Ammon's horn (tissue), 1 donor: ENCODE measurements at places on chromosomes 4 and X.

- DNase-seq = no peak
Measured at GRCh38 chr4:16661813-16662212, 236.6 kb downstream of the LDB2 start.

- no peak for DNase-seq
Measured at GRCh38 chrX:150225266-150225665, 137.9 kb upstream of the MAMLD1 start.

GRCh38 chr4:1579001-1579900, 104.9 kb downstream of the FAM53A start:
- peak; percentile 38 for DNase-seq

DNA sequence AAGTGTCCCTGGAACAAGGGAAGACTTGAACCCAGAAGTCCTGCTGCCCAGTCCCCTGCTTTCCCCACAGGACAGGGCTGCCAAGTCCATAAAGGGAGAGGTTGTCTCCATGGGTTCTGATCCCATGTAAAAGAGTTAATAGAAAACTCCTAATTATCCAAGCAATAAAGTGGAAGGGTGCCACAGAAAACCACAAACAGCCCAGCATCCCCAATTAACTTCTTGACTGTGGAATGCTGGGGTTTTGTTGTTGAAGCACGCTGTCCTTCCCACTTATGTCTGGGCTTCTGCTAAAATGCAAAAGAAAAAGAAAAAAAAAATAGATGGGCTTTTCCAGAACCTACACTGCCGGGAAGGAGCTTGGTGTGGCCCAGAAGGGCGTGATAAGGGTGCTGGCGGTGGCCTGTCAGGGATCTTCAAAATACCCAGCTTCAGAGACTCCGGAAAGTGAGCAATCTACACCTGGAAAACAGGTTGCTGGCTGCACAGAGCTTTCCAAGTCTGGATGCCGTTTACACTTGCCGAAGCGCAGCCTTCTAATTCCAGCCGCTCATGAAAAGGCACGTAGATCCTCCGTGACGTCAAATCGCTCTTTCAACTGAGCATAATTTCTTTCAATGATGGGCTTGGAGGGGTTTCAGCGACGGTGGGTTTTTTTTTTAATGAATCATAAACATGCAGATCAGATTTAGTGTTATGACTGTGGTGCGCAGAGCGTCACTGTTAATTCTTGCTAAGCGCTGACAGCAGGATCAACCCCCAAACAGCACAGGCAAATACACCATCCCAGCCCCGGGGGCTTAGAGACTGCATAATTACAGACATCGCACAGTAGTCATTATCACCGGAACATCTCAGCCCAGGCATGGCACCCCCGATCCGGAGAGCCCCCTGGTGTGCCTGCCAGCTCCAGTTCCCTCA, 197.6 kb downstream of the BCOR start:
- DNase-seq = no peak

DNA sequence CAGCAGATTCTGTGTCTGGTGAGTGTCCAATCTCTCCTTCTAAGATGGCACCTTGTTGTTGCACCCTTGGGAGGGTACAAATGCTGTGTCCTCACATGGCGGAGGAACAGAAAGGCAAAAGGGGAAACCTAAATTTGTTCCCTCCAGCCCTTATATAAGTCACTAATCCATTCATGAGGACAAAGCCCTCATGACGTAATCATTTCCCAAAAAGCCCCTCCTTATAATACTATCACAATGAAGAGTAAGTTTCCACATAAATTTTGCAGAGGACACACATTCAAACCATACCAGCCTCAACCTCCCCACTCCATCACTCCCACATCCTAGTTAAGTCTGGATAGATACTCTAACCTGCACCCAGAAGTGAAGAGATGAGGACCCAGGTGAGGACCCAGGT, 63.1 kb downstream of the USP38 start:
- no peak for DNase-seq

DNA sequence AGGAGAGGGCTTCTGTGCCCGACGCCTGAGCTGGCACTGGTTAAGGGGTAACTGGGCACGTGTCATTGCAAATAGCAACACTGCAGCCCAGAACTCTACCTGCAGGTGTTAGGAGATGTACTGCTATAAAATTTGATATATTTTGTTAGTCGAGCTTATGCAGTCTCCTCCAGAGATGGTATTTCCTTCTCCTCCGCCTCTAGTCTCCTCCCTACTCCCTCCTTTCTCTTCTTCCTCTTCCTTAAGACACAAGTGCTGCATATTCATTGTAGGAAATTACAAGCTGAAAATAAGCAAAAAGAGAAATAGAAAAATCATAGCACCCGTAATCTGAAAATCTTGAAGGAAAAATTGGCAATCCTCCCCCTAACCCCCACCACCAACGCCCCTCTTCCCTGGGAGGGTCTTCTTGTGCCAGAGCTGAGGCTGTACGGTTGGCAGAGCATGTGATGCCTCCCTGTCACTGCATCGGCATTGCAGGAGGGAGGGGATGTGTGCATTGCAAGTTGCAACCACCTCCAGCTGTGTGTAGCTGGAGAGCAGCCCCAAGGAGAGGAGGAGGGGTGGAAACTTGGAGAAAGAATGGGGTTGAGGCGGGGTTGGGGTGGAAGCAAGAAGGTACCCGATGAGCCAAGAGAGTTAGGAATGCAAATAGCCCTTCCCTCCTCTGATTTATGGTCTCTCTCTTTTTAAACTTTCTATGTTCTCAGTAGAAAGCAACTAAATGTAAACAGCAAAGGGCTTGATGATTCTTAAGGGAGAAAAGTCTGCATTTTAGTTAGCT, 48.3 kb upstream of the MND1 start:
- no peak for DNase-seq
